ENCODE measurements at places on chromosomes 2 and 18.

GRCh38 chr18:79239631-79240030, 156.1 kb upstream of the NFATC1 start:
- DNase-seq: no peak

- DNase-seq: no peak
Measured at GRCh38 chr2:120740375-120740764, 4.7 kb downstream of the GLI2 start.

DNA sequence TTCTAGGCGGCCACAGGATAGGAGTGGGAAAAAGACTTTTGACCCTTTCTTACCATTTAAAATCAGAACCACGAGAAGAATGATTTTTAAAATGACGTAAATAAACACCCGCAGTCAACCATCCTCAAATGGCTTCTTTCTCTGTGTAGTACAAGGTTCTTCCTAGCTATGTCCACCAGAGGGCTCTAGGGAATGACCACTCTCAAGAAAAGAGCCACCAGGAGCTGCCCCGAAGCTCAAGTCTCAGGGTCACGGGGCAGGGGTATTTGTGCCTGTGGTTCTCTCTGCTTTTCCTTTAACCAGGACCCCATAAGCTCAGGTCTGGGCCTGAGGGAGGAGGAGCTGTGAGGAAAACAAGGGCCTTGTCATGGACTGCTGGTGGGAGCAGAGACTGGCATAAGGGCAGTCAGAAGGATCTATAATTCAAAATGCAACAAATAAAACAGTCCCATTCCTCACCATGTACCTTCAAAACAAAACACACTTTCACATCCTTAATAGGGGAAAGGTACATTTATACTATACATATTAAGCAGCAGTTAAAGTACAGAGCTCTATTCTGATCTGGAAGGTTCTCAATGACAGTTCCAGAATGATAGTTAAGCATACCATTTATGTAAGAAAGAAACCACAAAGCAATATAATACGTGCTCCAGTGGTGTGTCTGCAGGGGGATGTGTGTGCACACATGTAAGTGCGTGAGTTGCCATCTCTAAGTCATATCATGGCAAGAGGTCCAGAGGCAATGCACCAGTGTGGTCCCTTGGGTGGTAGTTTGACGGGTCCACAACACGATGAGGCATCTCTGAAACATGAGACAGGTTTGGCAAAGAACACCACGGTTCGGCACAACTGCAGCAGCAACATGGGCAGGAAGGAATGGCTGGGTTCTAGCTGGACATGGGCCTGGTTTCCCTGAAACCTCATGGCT, 18.6 kb downstream of the LYPD1 start:
- DNase-seq: no peak

GRCh38 chr2:70890469-70891065, 45.1 kb upstream of the ATP6V1B1 start:
- DNase-seq: no peak

DNA sequence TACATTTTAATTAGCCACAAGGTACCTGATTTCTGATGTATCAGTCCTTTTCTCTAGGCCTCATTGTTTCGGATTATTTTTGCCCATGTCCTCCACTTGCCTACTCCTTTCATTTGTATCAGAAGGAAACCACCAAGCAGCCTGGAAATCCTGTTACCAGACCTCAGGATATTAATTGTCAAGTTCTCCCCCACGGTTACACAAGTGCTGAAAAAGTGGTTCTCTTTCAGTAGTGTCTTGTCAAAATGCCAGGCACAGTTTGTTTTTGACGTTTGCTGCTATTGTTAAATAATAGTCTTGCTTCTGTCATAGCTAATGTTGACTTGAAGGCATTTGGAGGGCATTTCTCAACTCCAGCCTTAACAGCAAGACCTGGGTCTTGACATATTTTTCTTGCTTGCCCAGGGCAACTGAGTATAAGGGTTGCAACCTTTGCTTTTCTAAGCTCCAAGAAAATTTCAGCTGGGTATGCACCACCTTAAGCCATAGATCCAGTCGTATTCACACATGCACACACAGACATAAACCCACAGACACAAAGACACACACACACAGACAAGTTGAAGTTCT, 31.0 kb downstream of the INSIG2 start:
- DNase-seq: no peak

DNA sequence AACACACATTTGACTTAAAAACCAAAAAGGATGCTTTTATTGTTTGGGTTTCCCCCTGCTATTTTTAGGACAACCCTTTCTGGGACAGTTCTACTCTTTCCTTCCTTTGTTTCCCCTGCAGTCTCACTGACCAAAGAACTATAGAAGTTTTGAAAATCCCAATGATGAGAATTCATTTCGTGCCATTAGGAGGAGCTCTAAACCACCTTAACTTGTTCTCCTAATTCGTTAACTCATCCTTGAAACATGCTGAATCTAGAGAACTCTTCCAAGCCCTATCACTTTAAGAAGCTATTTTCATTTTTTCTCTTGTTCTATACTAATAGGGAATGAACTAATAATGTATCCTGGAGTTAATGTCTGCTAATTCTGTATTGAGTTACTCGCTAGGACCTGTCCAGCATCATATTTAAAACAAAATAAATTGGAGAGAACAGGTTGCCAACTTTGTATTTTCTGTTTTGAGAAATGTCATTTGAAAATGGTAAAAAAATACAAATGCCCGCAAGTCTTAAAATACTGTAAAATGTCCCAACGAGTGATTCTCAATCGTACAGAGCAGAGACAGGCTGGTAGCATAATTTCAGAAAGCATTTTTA, 62.9 kb downstream of the AFTPH start:
- DNase-seq: no peak

- DNase-seq: peak; percentile 25
Measured at GRCh38 chr2:170929686-170930050, 615 bp downstream of the GORASP2 start.

GRCh38 chr2:200496696-200497095, 13.2 kb downstream of the KCTD18 start:
- DNase-seq: no peak

DNA sequence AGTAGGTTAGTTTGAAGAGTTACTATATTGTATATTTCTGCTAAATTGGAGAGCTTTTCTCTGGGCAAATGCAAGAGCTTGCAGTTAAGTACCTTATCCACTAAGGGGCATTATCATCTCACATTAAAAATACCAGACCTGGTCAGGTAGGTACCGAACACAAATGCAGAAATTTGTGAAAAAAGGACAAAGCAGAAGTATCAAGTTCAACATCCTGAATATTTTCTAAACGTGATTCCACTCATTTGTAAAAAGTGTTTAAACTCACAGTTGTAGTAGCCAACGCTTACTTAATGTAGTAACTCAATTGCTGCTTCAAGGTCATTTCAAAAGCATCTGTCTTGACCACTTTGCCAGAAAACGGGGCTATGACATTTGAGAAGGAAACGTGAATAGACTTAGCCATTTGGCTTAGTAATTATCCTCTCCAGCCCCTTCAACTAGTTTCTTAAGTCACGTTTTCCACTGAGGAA, 52.1 kb downstream of the CYRIA start:
- no peak for DNase-seq

- DNase-seq: no peak
Measured at GRCh38 chr2:216551234-216552068, 52.8 kb downstream of the RPL37A start.

DNA sequence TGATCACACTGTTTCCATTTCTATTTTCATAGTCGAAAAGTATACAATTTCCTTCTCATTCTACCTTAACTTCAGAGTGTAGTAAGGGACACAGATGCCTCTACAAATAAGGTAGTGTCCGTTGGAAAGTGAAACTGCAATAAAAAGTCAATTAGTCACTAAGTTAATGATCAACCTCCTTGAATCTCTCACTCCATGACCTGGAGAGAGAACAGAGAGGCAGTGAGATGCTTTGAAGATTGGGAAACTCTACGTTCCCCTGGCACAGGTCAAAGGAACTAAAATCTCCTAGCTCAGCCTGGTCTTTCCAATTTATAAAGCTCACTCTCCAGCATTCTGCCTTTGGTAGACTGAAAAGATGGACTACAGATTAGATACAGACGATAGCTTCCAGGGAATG, 153.8 kb upstream of the ACAA2 start:
- DNase-seq: no peak

DNA sequence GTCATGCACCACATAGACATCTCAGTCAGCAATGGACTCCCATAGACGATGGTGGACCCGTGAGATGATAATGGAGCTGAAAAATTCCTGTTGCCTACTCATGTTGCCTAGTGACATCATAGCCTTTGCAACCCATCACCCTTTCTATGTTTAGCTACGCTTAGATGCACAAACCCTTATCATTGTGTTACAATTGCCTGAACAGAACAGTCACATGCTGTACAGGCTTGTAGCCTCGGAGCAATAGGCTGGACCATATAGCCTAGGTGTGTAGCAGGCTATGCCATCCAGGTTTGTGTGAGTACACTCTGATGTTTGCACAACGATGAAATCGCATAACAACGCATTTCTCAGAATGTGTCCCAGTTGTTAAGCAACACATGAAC, 221.6 kb downstream of the ALPK2 start:
- DNase-seq: no peak

DNA sequence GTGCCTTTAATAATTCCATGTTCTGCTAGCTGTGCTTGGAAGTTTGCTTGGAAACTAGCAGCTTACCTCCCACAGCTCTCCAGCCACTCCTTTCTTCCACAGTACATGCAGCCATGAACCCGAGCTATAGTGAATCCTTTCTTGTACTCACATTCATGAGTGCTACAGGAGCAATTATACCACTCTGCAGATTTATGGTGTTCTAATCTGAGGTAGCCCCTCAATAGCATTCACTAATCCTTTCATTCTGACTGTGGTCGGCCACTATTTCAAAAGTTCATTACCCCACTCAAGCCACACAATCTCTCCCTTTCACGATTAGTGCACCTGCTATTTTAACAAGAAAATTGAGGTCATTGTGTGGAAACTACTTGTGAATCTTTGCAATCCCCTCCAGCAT, 53.2 kb downstream of the CSRNP3 start:
- DNase-seq: no peak

DNA sequence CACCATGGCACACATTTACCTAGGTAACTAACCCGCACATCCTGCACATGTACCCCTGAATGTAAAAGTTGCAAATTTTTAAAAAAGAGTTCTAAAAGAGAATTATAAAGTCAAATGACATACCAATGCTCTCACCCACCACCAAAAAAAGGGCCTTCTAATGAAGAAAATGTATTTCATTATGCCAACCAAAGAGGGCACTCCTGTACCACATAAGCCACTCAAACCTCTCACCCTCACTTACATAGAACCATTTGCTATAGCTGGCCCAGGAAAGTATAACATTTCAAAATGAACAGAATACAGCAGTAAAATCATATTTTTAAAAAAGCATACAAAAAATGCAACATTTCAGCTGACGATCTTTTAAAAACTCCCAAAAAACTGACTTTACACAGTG, 241.5 kb upstream of the PKDCC start:
- DNase-seq: no peak

GRCh38 chr2:20080839-20081415, 29.5 kb upstream of the LAPTM4A start:
- no peak for DNase-seq

DNA sequence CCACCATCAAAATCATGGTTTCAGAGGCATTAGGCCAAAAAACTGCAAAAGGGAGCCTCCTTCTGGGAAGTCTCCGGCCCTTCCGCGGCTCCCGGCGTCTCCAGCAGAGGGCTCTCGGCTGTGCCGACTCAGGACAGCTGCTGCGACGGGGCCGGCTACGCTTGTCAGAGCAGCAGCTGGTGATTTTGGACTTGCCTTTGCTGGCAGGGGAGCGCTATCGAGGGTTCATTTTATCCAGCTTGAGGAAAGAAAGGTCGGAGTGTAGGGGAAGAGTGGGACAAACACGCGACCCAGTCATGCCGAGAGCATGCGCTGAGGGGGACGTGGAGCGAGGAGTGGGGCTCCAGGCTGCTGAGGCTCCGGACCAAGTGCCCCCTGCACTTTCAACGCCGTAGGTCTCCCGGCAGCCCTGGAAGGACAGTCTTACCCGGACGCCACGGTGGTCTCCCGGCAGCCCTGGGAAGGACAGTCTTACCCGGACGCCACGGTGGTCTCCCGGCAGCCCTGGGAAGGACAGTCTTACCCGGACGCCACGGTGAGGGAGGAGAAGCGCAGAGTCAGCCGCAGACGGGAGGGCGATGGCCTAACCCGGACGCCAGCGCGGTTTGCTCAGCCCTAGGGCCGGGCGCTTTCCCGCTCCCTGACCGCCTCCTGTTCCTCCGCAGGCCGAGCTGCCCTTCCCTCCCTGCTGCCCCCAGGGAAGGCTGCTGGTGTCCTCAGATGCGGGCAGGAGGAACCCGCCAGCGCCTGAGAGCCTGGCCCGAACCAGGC, 21.7 kb downstream of the DDX18 start:
- DNase-seq: peak; percentile 27

DNA sequence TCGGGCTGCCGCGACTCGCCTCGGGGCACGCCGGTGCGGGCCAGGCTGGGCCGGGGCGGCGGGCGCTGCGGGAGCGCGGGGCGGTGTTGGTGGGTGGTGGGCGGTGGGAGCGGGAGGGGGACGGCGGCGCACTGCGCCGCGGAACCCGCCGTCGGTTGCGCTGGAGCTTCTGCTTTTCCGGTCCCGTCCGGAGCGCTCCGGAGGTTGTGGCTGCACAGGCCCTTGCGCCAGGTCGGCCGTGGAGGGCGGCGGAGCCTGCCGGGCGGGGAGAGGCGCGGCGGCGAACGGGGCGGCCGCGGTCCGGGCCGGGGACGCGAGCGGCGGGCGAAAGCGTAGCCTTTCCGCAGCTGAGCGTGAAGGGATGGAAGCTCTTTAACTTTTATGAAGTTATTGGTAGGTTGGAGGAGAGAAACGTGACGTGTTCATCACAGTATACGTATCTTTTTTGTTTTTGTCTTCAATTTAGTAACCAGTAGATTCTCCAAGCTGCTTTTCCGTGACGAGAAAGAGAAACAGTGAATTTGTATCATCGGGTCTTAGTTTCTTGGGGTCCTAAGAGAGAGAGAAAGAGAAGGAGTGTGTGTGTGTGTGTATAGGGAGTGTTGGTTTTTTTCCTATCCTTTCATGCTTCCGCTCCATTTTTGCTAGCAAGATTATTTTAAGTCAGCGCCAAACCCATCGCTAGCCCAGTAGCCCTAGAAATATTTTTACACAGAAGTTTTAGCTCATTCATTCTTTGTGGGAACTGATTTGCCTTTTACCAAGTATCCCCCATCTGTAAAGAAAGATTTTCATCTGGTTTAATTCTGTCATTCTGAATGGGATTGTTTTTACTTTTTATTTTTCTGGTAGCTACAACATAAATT, 535 bp downstream of the ATG4B start:
- DNase-seq: peak; percentile 44

DNA sequence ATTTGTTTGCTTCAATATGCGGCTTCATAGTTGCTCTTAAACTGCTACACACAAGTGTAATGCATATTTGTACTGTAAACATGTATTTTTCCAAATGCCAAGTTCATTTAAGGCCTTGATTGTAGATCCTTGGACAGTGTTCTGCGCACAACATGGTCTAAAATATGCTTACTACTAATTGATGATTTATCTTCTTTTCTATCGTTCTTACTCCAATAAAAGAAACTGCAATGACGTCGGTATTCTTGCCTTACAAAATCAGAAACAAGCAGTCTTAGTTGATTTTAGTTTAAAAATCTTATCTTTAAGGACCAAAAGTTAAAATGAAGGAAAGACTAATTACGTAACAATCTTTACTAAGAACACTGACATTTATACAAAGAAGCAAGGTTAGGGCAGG, 224.3 kb upstream of the SMAD7 start:
- DNase-seq: no peak

GRCh38 chr18:7133181-7133580, 15.6 kb upstream of the LAMA1 start:
- no peak for DNase-seq

Data from activated CD4-positive, alpha-beta T cell treated with anti-CD3 and anti-CD28 coated beads, Interleukin-2, amount 50 U/mL, for 24 hours (primary cell).